A549 treated with GW870086 at 1 μM for 4 hours (cell line): ENCODE measurements at places on chromosomes 2 and 18. TPM values are rescaled to one million over a fixed set of nuclear protein-coding genes. Genes with fewer than 3 reads are reported as not detected.

The HS6ST1 gene
- 9.3 to 13.0 TPM (median 11.3 TPM) in 5 replicates for total RNA-seq

The SCYGR4 gene
- not detected in 5 replicates for total RNA-seq

The CTLA4 gene
- not detected in 5 replicates for total RNA-seq

The WDR33 gene
- total RNA-seq, result 20.9 to 26.9 TPM (median 25.5 TPM) in 5 replicates

The GPR155 gene
- total RNA-seq, result 0.19 to 0.28 TPM (median 0.25 TPM) in 4 of 5 replicates, not detected in the other

The KCNG2 gene
- total RNA-seq, result not detected in 5 replicates

The SANBR gene
- total RNA-seq, result 11.1 to 14.0 TPM (median 12.4 TPM) in 5 replicates

The UPP2 gene
- total RNA-seq, result not detected in 5 replicates

The ERCC3 gene
- 44.3 to 46.7 TPM (median 46.0 TPM) in 5 replicates for total RNA-seq

The MAP3K19 gene
- not detected in 5 replicates for total RNA-seq

The RAD51AP2 gene
- not detected in 5 replicates for total RNA-seq

The UCN gene
- total RNA-seq, result 1.0 to 2.5 TPM (median 1.2 TPM) in 5 replicates

The IL18RAP gene
- total RNA-seq, result 0.09 TPM in 1 of 5 replicates, not detected in the others

The KATNAL2 gene
- 1.5 to 2.9 TPM (median 1.9 TPM) in 5 replicates for total RNA-seq

The TWIST2 gene
- total RNA-seq, result 9.9 to 17.5 TPM (median 16.6 TPM) in 5 replicates

The LRRC30 gene
- not detected in 5 replicates for total RNA-seq

The SERPINB2 gene
- total RNA-seq, result 0.07 TPM in 1 of 5 replicates, not detected in the others

The ALPI gene
- total RNA-seq, result 0.06 to 0.15 TPM in 2 of 5 replicates, not detected in the others

The IHH gene
- 0.13 to 0.45 TPM (median 0.31 TPM) in 5 replicates for total RNA-seq

The ESCO1 gene
- 8.1 to 10.2 TPM (median 9.2 TPM) in 5 replicates for total RNA-seq

The PROKR1 gene
- total RNA-seq, result 0.03 TPM in 1 of 5 replicates, not detected in the others

The AQP4 gene
- 0.09 TPM in 1 of 5 replicates, not detected in the others for total RNA-seq

The TRABD2A gene
- 8.4 to 13.6 TPM (median 13.4 TPM) in 5 replicates for total RNA-seq

The C2orf66 gene
- 0.12 TPM in 1 of 5 replicates, not detected in the others for total RNA-seq

The GALNT13 gene
- total RNA-seq, result 7.0 to 12.5 TPM (median 9.8 TPM) in 5 replicates

The CBLN2 gene
- total RNA-seq, result 0.06 to 0.13 TPM (median 0.07 TPM) in 4 of 5 replicates, not detected in the other

The ERMN gene
- total RNA-seq, result not detected in 5 replicates

The CHRND gene
- total RNA-seq, result not detected in 5 replicates

The SKA1 gene
- total RNA-seq, result 11.6 to 13.3 TPM (median 12.0 TPM) in 5 replicates

The RDH14 gene
- total RNA-seq, result 37.4 to 42.0 TPM (median 40.2 TPM) in 5 replicates

The STPG4 gene
- not detected in 5 replicates for total RNA-seq
